Cerebellar cortex (tissue), 1 donor: ENCODE measurements at places on chromosomes 2 and 18.

DNA sequence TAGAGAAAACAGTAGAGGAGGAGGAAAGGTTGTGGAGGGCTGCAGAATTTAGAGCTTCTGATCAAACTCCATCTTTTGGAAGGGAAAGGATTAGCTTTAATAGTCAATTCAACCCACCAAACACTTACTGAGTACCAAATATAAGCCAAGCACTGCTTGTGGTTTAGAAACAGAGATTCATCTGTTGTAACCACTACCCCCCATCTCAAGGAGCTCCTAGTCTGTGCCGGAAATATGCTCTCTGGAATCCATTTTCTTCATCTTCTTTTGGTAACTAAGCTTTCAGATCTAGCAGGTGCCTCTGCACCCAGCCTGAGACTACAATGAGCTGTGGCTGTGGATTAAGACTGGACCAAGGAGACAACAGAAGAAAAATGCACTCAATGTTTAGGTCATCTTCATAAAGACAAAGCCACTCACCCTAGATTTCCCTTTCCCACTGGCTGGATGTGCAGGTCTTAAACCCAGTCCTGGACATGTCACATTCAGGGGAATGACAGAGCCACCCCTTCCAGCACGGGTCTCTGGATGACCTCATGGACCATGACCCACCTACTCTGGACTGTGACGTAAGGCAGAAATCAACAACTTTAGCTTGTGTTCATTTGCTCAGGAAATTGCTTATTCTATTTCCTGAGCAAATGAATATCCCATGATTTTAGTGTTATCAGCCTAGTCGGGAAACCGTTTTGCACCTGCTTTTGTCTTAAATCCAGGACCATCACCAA is 52.9 kb downstream of the EPB41L3 start:
- DNase-seq = peak; percentile 48

DNA sequence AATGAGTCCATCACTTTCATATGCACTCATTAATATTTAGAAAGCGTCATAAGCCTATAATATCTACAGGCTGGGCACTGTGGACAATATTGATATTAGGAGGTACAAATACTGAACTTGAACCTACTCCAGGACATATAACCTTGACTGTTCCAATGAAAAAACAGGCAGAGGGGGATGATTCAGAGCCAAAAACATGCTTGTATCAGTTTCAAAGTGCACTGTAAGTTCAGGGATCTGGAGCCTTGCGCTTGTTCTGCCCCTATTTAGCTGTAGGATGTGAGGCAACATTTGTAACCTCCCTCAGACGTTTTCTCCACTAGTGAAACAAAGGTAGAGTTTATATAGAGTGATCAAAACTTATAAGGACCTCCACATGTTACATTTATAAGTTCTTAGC is 246.1 kb upstream of the GYPC start:
- no peak for DNase-seq

GRCh38 chr18:79599441-79599931 is 80.1 kb upstream of the CTDP1 start:
- no peak for DNase-seq

DNA sequence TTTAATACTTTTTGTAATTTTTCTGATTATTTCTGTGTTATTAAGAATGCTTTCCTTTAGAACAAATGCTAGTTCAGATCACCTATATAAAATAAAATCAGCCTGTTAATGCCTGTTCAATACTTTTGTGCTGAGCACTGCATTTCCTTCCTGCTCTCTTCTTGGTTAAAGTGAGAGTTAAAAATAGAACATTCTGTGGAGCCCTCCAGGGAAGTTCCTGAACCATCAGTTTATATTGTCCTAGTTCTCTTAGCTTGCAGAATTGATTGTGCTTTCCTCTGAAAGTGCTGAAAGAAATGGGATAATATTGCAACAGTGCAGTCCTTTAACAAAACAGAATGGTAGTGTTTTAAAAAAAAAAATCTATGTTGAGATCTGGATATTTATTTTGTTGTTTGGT is 74.6 kb upstream of the UBXN4 start:
- peak; percentile 19 for DNase-seq

DNA sequence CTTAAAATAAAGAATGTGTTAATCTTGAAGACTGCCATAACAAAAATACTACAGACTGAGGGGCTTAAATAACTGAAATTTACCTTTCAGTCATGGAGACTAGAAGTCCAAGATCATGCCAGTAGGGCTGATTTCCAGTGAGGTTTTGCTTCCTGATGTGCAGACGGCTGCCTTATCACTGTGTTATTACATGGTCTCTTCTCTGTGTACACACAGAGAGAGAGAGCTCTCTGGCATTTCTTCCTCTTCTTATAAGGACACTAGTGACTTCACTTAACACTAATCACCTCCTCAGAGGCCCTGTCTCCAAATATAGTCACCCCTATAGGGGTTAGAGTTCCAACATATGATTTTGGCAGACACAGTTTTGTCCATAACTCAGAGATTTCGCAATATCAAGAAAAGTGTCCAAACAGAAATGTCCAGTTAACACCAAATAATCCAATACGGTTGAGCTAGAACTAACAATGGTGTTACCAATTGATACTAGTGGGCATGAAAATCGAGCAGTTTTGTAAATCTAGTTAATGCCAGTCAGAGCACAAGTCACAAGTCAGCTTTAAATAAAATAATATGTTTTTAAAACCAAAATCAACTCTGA is 399.8 kb downstream of the ADCYAP1 start:
- DNase-seq = no peak

- no peak for DNase-seq
These were observed 42.8 kb downstream of the PMAIP1 start for GRCh38 chr18:59942601-59943000.

DNA sequence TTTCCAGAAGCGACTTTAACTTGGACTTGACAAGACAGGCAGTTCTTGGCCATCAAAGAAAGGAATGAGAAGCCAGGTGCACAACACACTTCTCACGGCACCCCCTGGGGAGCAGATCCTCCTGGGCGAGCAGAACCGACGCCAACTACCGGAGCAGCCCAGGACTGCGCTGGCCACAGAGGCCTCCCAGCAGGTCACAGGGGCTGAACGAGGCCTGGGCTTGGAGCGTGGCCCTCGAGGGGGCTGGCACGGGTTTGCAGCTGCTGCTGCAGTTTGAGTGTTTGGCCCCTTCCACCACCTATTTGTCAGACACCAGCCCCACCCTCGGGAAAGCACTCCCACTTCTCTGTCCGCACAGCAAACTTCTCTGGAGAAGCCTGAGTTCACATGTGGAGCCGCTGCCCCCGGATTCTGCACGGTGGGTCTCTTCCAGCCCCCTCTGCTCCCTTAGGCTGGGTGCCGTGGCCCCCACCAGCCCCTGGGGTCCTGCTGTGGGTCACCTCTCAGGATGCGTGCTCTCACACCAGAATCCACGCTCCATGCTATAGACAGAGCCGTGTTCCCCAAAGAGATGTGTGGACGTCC is 306.7 kb upstream of the SALL3 start:
- no peak for DNase-seq

GRCh38 chr2:3214806-3215404 is 162.7 kb downstream of the EIPR1 start:
- no peak for DNase-seq

DNA sequence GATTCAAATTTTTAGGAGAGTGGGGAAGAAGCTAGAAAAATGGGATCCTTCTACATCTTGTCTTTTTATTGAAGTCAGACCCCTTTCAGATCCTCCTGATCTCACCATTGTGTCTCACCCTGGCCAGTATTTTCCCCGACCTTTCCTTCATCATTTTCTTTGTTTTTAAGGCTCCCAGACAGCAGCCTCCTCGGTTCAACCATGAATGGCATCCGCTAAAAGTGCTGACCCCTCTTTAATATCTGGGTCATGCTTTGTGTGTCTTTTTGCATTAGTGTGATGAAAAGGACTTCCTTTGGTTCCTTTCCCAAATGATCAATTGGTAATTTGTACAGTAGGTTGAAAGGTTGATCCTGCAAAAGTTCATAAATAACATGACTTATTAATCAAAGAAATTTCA is 26.7 kb upstream of the THOC1 start:
- DNase-seq = no peak

GRCh38 chr2:18381386-18381785 is 179.1 kb downstream of the RDH14 start:
- DNase-seq = no peak

DNA sequence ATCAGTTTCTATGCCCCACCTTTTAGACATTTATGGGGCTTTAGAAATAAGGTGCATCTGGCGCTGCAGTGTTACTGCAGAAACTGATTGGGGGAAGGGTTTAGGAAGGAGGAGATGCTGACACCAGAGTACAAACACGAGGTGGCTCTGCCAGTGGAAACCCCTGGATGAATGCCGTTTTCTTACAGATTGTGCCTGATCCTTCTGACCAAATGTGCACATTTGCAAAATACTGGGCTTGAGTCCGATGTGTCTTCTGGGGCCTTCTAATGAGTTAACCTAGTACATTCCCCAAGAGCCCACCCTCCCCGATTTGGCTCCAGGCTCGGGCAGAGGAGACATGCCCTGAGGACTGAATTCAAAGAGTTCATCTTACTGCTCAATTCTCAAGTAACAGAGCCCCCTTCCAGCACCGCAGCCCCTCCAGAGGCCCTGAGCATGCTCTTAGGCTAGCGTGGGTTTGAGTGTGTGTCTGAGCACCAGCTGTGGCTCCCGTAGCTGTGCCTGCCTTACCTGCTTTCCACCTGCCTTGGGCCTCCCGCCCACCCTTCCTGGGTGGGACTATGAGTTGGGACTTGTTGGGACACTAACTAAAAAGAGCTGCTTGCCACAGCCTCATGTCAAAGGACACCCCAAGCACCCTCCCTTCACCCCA is 116.7 kb upstream of the COPS8 start:
- no peak for DNase-seq

DNA sequence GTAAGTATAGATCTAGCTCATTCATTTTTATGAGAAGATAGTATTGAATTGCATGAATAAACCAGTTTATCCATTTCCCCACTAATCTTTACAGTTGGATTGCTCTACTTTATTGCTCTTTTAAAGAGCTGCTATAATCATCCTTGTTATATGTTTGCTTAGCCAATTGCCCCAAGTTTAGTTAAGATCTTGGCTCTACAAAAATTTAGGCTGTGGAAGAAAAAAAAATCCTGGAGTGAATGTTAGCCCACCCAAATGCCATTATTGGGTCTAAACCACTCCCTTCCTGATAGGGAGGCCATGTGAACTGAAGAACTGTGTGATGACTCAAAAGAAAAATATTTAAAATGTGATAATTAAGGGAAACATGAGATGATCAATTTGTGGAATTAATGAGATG is 2.9 kb downstream of the ALS2 start:
- peak; percentile 37 for DNase-seq

GRCh38 chr2:74872389-74872836 is 38.5 kb downstream of the HK2 start:
- DNase-seq = no peak

GRCh38 chr2:193240752-193241151 is 1046.0 kb upstream of the TMEFF2 start:
- no peak for DNase-seq

DNA sequence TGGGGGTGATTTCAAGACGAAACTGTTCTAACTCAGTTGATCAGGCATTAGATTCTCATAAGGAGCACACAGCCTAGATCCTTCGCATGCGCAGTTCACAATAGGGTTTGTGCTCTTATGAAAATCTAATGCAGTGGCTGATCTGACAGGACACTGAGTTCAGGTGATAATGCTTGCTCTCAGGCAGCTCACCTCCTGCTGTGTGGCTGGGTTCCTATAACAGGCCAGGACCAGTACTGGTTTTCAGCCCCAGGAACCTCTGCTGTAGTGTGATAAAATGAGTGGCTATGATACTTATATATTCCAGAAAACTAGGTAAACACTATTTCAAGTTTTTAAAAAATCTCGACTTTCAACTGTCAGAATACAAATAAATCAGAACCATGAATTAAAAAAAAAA is 271.4 kb downstream of the GALNT13 start:
- no peak for DNase-seq

- DNase-seq = no peak
These were observed 39.1 kb downstream of the SLC9A4 start for GRCh38 chr2:102512161-102512560.

DNA sequence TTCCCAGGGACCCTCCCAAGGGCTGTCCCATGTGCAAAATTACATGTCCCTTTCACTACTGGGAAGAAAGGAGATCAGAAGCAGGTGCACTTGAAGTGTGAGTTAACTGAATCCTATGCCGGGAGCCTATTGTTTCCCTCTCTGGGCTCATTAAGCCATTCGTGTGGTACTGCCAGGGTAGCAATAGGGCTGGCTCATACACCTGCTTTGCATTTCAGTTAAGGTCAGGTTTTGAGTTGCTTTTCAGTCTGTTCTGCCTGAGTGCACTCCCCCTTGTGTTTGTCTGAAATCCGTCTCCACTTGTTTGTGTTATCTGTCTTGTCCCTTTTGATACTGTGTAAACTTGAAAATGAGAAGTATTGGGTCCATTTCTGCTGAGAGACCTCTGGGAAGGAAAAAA is 1232.6 kb upstream of the NRXN1 start:
- no peak for DNase-seq

DNA sequence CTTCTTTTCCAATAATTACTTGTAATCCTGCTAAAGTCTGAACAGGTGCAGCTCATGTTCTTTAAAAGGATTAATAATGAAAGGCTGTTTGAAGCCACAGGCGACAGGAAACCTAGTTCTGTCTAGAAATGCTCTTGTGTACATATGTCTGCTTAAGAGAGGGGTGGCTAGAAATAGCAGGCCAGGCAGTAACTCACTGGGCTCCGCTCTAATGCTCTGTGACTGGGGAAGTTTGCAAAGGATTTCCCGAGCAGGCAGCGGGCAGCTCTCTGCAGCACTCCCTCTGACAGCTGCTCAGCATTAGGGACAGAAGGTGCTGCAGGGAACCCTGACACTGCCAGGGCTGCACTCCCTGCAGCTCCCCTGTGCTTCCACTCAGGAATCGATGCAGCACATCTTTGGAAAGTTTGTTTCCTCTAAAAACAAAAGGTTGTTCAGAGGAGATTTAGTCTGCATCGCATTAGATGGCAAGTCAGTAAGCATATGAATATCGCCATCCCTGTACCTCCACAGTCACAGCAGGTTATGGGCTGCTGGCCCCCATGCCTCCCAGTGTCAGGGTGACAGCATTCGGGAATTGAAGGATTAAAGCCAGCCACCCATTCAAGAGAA is 33.1 kb upstream of the TTC39C start:
- DNase-seq = peak; percentile 61

- DNase-seq = no peak
These were observed 203.5 kb downstream of the CYP26B1 start for GRCh38 chr2:71944183-71944550.

GRCh38 chr2:70300771-70301343 is 1.0 kb downstream of the FAM136A start:
- DNase-seq = no peak

DNA sequence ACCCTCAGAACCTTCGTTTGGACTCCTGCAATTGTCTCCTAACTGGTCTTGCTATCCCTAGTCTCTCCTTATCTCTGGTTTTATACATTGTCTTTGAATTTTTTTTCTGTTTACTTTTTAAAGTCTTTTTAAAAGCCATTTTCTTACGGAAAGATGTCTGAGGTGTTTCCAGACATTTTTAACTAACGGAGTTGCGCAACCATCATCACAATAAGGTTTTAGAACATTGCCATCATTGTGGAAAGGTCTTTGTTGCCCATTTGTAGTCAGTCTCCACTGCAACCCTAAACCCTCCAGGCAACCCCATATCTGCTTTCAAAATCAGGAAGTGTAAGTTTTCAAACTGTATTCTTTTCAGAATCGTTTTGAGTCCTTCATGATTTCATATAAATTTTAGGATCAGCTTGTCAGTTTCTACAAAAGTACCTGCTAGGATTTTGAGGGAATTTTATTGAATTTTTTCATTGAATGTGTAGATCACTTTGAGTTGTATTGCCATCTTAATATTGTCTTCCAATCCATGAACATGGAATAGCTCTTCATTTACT is 46.3 kb downstream of the ANKRD12 start:
- DNase-seq = no peak
